ENCODE measurements at places on chromosomes 5 and 9. TPM values are rescaled to one million over a fixed set of nuclear protein-coding genes. Genes with fewer than 3 reads are reported as not detected.
A peak's percentile ranks its signal among the peaks of the same experiment; 100 is the strongest.

DNA sequence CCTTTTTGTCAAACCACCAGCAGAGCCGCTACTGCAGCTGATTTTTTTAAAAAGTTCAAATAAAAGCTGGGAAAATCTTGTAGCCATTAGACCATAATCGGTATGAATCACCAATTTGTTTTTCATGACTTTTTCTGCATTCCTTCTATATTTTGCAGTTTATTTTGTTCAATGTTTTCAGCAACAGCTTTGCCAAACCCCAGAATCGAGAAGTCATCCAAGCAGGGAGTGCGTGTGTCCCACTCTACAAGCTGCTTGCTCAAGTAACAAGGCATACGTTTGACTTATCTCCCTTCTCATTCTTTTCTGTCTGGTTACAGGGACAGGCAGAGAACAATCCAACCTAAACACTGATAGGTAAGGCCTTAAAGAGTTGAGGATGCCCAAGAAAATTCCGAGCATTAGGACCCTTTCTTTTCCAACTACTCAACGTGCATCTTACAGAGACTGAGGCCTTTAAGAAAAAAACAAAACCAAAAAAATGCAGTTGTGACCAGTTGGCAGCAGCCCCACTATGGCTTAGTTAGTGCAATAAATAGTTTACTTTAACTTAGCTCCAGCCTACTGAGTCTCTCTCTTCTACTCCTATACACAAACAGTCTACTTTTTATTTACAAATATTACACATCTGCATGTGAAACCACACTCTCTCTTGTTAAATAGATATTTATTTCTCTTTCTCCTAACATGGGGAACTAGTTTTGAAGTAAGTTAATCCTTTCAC, 134.7 kb upstream of the SLIT3 start:
- peak; percentile 69 for DNase-seq

GRCh38 chr5:127229185-127229889, 61.3 kb upstream of the MEGF10 start:
- DNase-seq, result peak; percentile 35

GRCh38 chr5:75363726-75364495, 26.9 kb downstream of the HMGCR start:
- no peak for DNase-seq

Gene ITGA2
- total RNA-seq, result 35.0 TPM

GRCh38 chr5:15720515-15720914, 220.5 kb downstream of the FBXL7 start:
- DNase-seq, result no peak

GRCh38 chr5:14041528-14042192, 97.2 kb upstream of the DNAH5 start:
- no peak for DNase-seq

DNA sequence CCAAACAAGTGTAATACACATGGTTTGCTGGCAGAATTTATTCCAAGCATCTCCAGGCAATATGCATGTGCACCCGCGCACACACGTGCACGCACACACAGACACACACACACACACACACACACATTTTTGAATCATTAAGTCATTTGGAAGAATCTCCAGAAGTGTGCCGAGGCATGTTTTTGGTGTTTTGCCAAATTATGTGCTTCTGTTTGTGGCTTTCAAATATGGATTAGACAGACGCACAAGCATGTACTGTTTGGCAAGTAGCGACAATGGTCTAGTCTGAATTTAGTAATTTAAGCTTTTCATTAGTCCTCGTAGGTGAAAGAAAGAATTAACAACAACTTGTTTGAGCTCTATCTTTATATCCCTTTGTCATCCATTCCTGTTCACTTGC, 36.7 kb downstream of the NFIB start:
- peak; percentile 52 for DNase-seq

DNA sequence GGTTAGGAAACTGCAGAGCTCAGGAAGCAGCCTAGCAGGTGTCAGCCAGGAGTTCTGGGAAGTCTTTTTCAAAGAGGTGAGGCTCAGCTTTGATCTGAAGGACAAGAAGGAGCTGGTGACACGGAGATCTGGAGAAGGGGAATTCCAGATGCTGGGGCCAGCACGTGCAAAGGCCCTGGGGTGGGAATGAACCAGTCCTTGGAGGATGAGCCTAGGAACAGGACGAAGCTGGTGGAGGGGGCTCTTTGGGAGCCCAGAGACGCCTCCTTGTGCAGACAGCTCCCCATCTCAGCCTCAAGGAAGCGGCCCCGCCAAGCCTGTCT, 15.2 kb upstream of the RNU6ATAC start:
- DNase-seq, result no peak

GRCh38 chr5:119862619-119863018, 233.3 kb downstream of the FAM170A start:
- DNase-seq, result no peak

DNA sequence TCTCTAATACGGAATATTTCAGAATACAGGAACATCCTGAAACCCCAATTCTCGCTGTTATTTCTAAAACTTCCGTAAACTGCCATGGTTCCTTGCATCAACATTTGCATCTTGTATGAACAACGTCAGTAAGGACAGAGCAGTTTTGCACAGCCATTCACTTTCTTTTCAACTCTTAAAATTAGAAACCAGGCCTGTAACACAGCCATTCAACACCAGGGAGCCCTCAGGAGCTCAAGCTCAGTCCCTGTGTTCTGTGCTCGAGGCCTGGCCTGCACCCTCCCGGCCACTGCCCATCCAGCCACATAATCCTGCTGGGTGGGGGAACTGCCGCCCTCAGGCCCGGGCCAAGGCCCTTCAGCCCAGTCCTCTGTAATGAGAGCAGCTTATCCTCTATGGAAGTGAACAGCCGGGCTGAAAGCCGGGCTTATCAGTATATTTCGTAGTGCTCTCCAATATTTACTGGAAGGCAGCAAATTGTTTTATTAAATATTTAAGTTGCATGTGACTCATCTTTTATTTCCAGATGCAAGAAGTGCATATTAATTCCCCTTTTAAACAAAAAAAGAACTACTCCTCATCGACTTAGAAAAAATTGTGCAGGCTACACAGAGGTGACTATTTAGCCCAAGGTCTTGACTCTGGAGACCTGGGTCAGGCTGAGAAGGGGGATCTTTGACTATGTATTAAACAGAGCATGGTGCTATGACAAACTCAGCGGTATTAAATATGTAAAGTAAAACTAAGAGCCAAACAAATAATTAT, 33.2 kb upstream of the SLC6A3 start:
- no peak for DNase-seq

DNA sequence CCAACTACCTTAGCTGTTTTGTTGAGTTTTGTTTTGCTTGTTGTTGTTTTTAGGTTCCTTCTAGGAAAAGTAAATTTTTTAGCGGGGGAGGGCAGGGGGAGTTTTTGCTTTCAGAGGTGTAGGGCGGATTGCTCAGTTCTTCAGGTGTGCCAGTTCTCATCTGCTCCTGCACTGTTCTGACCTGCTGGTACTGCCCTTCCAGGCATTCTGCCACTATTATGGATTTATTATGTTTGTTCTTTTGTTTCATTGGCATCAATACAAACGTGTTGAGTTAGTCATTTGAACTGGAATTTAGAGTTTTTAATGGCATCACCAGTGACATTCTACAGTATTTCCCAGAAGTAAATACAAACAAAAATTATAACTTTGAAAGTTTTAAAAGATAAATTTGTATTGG, 26.0 kb downstream of the ERCC6L2 start:
- DNase-seq, result no peak

GRCh38 chr9:38431116-38431515, 6.9 kb upstream of the IGFBPL1 start:
- no peak for DNase-seq

DNA sequence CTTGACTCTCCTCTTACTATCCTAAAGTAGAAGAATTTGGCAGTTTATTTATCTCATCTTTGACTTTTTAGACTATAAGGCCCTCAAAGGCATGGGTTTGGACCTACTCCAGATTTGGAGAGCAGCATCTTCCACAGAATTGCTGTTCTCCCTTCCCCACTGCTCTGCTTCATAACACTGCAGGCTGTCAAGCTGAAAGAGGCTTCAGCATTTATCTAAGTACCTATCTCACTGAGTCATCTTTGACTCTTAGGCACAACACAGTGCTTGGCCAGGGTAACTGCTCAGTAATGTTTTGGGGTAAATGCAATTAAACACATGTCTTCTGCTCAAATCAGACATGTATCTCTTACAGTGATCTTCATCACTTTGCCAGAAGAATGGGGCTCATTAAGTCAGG, 60.6 kb downstream of the GRIN3A start:
- no peak for DNase-seq

GRCh38 chr5:152113401-152113800, 188.8 kb upstream of the GLRA1 start:
- DNase-seq, result no peak

- no peak for DNase-seq
Observed at GRCh38 chr5:44844744-44845143, 36.0 kb downstream of the MRPS30 start.

Gene HAVCR2
- not detected for total RNA-seq

Gene KCNV2
- total RNA-seq, result not detected

- no peak for DNase-seq
Observed at GRCh38 chr5:9726931-9727330, 96.8 kb upstream of the TAS2R1 start.

DNA sequence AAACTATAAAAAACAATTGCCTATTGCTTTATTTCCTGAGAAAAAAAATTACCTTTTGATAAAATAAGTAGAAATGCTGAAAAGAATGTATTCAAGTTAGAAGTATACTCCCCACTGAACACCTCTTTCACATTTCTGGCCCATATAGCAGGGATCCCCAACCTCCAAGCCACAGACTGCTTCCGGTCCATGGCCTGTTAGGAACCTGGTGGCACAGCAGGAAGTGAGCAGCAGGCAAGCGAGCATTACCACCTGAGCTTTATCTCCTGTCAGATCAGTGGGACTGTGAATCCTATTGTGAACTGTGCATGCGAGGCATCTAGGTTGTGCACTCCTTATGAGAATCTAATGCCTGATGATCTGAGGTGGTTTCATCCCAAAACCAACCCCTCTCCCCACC, 563.9 kb downstream of the RAB3C start:
- DNase-seq, result no peak

DNA sequence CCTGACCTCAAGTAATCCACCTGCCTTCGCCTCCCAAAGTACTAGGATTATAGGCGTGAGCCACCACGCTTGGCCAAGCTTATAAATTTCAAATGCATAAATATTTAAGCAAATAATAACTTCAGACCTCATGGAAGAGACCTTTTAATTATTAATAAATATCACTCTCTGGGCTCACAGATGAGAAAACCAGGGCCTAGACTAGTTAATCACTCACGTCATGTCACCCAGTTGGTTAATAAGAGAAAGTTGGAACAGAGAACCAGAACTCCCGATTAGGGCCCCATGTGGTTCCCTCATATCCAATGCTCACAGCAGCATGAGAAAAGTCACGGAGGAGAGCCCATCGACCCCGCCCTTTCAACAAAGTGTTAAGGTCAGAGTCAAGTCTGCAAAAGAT, 79.3 kb downstream of the EPB41L4A start:
- DNase-seq, result no peak

GRCh38 chr9:121551985-121552753, 52.5 kb upstream of the GGTA1 start:
- no peak for DNase-seq

Gene SMIM33
- not detected for total RNA-seq

Gene AGGF1
- 19.0 TPM for total RNA-seq

All from fibroblast of villous mesenchyme (primary cell).